ENCODE measurements at places on chromosomes 5 and 9.

DNA sequence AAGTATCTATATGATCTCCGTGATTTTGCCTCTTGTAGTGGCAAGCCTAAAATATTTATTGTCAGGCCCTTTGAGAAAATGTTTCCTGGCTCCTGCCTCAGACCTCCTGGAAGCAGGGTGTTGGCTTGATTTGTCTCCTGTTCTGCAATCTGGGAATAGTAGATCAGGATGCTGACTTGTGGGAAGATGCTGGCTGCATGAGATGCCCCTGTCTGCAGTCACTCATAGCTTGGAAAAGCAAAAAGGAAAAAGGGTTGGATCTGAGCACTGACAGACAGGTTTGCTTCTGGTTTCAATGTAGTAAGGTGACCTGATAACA, 16.7 kb downstream of the TJP2 start:
- no peak for DNase-seq

DNA sequence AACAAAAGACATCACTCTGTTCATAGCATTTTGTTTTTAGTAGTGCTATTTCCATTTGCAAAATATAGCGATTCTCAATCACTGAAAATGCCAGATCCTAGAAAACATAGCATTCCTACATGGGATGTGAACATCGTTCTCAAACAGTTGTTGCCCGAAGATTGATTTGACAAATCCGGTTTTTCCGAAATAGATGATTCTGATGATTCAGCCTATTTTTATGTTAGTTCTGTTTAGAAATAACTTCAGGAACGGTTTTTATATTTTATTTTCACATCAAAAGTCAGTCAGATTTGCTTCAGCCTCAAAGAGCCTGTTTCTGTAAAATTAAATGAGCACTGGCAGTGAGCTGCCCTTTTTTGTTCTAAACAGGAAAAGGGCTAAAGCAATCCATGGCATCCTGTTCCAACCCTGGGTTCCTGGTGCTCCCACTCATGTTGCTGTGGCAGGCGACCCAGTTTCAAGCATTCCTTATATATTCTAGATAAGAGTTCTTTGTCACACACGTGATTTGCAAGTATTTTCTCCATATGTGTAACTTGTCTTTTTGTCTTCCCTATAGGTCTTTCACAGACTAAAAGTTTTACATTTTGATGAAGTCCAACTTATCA, 14.2 kb upstream of the PSIP1 start:
- no peak for DNase-seq

- DNase-seq, result no peak
Measured at GRCh38 chr5:148923023-148923422, 96.6 kb downstream of the ADRB2 start.

DNA sequence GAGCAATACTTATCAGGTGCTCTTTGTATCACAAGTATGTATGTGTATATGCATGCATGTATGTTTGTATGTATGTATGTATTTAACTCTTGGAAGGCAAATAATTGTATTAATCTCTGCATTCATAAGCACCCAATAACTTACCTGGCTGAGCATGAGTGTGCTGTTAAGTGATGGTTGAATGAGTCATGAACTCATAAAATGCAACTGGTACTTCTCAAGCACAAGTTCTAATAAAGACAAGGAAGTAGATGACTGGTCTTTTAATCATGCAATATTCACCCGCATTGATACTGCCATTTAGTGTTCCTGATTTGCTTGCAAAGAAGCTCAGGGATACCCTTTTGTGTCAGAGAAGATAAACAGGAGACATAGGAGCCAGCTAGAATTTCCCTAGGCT, 204.9 kb upstream of the TRPM3 start:
- peak; percentile 69 for DNase-seq

- no peak for DNase-seq
Measured at GRCh38 chr5:1665803-1666202, 133.8 kb downstream of the MRPL36 start.

DNA sequence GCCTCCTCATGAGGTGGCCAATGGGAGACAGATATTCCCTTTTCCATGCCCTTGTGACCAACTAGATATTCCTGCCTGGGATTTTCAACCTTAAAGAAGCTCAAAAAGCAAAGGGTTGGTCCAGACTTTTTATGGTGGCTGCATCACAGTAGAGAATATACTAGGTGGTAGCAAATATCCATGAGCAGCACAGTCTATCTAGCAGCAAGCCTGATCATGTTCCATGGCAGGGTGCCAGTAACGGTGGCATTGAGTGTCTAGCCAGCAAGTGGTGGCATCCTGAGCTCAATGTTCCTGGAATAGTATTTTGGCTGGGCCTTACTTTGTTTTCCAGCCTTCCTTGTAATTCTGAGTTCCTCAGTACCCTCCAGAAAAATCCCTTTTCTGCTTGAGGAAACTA, 25.8 kb downstream of the CDC25C start:
- peak; percentile 80 for DNase-seq

- no peak for DNase-seq
Measured at GRCh38 chr5:172944741-172945140, 14.5 kb upstream of the RPL26L1 start.

- DNase-seq, result no peak
Measured at GRCh38 chr5:168607946-168608345, 28.8 kb upstream of the PANK3 start.

DNA sequence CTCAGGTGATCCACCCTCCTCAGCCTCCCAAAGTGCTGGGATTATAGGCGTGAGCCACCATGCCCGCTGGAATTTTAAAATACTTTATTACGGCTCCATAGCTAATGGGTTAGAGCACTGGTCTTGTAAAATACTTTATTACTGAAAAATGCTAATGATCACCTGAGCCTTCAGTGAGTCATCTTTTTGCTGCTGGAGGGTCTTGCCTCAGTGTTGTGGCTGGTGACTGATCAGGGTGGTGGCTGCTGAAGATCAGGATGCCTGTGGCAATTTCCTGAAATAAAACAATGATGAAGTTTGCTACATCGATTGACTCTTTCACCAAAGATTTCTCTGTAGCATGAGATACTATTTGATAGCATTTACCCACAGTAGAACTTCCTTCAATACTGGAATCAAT, 26.0 kb upstream of the GNE start:
- DNase-seq, result peak; percentile 79

GRCh38 chr5:134649163-134649835, 714 bp downstream of the SEC24A start:
- peak; percentile 17 for DNase-seq

DNA sequence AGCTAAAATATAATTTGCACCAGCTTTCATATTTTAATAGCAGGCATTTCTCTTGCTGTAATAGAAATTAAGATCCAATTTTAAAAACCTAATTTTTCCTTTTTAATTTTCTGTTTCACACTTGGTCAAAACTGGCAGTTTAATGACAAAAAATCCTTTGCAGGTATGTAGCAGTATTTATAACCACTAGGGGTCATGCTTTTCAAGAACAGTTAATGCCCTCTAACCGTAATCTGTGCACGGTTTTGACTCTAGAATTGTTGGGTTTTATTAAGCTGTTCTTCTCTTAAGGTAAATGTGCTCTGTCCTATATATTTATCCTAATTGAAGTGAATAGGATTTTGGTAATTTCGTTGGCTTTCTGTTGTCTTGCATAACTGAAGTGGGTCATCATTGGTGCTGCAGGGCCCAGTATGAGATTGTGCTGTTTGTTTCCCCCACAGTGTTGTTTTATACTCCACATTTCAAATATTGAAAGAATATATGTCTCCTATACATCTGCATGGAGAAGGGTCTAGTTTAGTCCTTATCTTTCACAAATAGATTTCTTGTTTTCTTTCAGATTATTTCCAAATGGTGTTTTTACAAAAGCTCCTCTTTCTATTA, 107.4 kb downstream of the SCAMP1 start:
- DNase-seq, result peak; percentile 57

DNA sequence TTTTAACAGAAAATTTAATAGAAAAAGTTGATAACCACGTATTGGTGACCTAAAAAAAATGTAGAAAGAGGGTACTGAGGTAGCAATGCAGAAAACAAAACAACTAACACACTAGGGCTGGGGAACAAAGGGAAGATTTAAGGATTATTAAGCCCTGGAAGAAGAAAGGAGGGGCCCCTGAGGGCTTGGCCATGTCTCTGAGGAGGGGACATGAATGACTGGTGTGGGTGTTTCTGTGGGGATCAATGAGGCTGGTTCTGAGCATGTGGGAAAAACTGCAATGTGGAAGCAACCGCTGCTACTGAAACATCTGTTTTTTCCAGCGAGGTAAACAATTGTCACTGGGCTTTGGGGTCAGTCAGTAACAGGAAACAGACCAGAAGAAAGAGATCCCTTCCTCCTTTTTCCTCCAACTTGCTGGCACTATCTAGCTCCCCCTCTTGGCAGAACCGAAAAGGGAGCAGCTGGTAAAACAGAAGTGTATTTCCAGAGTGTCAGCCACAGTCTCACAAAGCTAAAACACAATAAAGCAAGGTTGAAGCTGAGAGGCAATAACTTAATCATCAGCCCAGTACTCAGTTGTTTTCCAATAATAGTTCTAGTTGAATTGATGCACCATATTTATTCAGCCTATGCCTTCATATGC, 48.3 kb downstream of the ATPSCKMT start:
- no peak for DNase-seq

GRCh38 chr9:38061326-38061977, 7.6 kb downstream of the SHB start:
- DNase-seq, result no peak

DNA sequence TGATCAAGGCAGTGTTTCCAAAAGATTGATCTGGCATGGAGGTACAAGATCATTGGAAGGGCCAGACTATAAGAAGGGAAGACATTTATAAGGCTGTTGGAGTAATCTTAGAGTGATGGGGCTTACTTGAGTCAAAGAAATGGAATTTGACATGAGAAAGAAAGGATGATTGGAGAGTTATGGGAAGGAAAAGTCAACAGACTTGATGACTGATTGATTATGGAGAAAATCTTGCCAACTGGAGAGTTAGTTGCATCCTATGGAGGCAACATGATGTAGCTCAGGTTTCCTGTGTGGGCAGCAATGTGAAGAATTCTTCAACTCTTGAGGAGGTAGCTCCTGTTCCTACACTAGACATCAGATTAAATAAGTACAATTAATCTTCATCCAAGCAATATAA, 10.9 kb upstream of the MAST4 start:
- peak; percentile 13 for DNase-seq

- peak; percentile 15 for DNase-seq
Measured at GRCh38 chr9:124079176-124079925, 67.8 kb downstream of the LHX2 start.

Data from epithelial cell of esophagus (primary cell).